ENCODE measurements at places on chromosomes 7 and 10.

DNA sequence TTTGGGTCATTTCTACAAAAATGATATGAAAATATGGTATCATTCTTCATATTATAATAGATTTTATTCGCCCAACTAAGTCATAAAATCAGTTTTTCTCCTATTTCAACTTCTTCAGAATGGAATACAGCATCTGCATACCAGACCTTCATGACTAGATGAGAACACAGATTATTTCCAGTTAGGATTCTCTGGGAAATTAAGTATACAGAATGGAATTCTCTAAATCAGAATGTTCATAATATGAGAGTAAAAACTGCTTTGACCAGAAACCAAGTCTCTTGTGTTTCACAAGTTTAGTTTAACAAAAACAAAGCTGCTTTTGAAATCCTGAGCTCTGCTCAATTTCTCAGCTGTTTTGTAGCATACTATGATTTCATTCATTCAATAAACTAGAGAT, 160.3 kb upstream of the SEMA3A start:
- no peak for DNase-seq

- DNase-seq, result no peak
Observed at GRCh38 chr7:37351716-37352115, 96.9 kb downstream of the ELMO1 start.

GRCh38 chr10:130459011-130459410, 322.8 kb downstream of the GLRX3 start:
- no peak for DNase-seq

DNA sequence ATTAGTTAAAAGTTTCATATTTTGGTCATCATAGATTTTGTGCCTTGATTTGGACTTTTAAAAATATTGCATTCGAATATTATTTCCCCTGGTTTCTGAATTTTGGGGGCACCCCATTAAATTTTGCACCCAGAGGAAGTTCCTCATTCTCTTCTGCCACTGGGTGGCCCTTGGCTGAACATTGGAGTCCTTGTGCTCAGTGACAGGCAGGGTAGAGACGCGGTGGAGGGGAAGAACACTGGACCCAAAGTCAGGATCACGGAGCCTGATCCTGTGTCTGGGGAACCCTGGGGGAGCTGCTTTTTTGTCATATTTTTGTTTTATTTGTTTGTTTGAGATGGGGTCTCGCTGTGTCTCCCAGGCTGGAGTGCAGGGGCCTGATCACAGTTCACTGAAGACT, 74.7 kb downstream of the MKI67 start:
- DNase-seq, result no peak

DNA sequence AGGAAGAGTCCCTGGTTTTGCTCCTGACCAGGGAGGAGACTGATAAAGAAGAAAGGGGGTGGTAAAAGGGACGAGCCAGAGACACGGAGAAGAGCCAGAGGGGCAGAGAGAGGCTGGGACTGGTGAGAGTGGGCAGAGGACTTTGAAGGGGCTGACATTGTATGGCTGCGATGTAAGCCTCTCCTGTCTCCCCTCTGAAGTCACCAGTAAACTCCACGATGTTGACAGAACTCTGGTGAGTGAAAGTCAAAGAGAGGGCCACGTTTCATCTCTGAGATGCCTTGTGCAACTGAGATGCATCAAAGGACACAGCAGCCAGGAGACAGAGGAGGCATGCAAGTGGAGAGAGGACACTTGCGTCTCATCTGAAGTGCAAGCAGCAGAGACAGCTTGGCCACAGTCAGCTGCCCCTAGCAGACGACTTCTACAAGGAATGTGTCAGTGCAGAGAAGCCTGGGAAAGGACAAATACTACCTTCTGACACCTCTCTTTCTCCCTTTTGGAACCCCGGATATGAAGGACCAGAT, 54.3 kb downstream of the SMKR1 start:
- no peak for DNase-seq

DNA sequence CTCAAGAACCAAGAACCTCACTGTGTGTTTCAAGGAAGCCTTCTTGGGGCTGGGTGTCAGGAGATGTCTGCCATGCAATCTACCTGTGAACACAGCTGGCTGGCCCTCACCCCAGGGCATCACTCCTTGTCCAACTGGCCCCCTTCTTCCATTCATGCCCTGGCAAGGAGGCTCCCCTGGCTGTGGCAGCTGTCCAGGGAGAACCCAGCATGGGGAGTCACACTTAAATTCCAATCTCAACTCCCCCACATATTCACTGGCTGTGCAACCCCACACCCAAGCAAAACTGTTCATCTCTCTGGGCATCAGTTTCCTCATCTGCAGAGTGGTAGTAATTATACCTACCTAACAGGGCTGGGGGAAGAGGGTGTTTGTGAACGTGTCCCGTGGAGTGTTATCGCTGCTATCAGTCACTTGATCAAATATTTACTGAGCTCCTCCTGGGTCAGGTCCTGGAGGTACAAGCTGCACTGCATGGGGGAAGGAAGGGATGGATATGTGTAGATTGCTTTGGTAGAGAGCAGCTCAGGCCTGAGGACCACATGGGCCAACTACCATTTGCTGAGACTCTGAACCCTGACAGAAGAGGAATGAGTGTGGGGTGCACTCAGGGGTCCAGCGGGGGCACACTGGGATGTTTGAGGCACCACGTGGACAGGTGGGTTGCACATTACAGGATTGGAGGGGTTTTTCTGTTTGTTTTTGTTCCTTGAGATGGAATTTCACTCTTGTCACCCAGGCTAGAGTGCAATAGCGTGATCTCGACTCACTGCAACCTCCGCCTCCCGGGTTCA, 2.1 kb upstream of the GPRIN2 start:
- DNase-seq, result peak; percentile 3
